ENCODE measurements at places on chromosomes 11 and 22.
A peak's percentile ranks its signal among the peaks of the same experiment; 100 is the strongest.

DNA sequence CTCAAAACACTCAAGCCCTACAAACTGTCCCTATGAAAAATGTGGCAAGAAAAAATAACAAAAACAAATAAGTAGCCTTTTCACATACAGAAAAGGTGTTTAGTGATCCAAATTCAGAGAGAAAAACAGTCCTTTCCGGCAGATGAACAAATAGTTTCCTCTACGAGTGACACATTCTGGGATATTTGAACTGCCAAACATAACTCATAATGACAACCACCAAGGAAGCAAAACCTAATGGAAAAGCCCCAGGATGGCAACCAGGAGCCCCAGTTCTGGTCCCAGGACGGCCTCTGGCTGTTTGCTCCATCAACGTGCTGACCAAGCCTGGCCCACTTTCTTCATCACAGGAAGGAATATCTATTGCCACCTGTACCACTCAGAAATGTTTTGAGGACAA, 6.0 kb downstream of the PACSIN2 start:
- no peak for DNase-seq

DNA sequence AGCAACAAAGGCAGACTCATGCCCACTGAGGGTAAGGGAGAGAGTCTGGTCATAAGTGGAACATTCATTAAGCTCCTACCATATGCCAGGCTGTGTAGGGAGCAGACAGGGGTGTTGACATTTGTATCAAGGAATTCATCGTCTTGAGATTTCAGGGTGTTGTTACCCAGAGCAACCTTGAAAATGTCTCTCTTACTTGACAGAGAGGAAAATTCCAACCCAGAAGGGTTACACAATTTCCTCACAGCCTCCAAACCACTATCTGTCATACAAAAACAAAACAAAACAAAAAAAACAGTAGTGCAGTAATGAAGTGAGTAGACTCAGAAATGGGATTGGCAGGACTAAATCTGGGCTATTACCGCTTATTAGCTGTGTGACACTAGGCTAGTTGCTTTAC, 113.2 kb downstream of the MIAT start:
- no peak for DNase-seq

- no peak for DNase-seq
These were observed 60.9 kb upstream of the MYEOV start for GRCh38 chr11:69232821-69233743.

DNA sequence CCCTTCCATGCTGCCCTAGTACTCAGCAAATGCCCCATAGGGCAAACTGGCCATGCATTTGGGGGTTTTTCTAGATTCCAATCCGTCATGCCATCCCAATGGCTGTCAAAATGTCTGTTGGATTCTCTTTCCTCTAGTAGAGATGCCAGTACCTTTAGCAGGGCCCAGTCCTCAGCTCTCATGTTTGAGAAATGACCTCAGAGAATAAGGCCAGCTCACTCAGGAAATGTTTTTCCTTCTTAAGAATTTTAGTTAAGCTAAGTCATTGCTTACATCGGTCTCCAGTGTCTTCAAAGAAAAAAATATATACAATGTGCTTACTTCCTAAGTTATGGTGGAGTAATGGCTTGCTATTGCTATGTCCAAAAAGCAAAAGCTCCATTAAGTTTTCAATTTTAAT, 14.1 kb upstream of the ALKBH3 start:
- DNase-seq = no peak

DNA sequence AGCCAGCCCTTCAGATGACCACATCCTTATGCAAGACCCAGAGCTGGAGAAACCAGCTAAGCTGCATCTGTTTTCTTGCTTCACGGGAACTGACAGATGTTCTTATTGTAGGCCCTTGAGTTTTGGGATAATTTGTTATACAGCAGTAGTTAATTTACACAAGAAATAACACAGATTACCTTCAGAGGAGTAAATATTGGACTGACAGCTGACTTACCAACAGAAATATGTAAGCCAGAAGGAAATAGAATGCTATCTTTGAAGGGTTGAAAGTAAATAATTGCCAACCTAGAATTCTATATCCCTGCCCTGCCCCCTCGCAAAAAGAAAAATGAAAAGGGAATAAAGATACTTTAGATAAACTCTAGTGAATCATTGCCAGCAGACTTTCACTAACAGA, 124.1 kb downstream of the WNT7B start:
- DNase-seq = no peak

- DNase-seq = no peak
These were observed 30.2 kb upstream of the CLTCL1 start for GRCh38 chr22:19321757-19322156.

- DNase-seq = no peak
These were observed 135.9 kb downstream of the FAM76B start for GRCh38 chr11:95653680-95654079.

- DNase-seq = no peak
These were observed 35.5 kb downstream of the C2CD3 start for GRCh38 chr11:74135127-74135840.

DNA sequence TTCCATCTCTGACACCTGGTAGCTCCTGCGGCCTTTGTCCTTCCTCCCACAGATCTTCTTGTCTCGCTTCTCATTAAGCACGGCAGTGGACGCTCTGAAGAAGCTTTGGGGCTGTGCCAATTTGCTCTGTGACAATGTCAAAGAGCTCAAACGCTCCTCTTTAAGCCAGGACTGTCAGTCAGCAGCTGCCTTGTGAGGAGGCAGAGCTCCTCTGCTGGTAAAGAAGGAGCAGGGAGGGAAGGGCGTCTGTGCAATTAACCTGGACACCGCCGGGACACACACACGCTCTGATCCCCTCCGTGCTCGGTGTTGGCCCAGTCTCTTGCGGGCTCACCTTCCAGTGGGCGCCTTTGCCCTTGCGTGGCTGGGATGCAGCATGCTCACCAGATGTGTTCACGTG, 373.9 kb downstream of the BRD1 start:
- no peak for DNase-seq

GRCh38 chr11:48078689-48079088, 98.3 kb downstream of the PTPRJ start:
- no peak for DNase-seq

DNA sequence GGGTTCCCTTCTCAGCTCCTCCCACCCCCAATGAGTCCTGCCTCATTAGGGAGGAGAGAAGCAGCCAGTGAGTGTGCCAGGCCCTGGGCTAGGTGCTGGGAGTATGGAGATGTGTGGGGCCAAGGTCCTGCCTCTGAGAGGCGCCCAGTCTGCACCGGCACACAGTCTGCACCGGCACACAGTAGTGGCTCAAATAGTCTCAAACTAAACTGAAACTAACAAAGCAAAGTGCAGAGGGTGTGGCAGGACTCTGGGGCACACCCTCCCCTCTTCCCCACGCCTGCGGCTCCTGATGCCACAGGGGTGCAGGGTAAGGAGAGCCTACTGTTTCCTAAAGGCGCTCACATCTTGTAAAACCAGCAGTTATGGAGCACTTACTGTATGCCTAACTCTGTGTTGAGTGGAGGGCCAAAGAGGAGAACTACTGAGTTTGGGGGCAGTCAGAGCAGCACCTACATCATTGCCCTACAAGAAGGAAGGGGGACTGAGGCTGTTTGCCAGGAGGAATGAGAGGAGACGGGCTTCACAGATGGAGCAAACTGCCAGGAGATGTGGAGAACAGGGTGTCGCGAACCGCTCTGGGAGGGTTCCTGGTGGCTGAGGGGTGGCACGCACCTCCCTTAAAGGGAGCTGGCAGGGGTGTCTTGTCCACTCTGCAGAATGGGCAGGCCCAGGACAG, 939 bp upstream of the SH3BP1 start:
- peak; percentile 21 for DNase-seq
